OCI-LY7 (cell line): ENCODE measurements at places on chromosomes 5 and 9.

DNA sequence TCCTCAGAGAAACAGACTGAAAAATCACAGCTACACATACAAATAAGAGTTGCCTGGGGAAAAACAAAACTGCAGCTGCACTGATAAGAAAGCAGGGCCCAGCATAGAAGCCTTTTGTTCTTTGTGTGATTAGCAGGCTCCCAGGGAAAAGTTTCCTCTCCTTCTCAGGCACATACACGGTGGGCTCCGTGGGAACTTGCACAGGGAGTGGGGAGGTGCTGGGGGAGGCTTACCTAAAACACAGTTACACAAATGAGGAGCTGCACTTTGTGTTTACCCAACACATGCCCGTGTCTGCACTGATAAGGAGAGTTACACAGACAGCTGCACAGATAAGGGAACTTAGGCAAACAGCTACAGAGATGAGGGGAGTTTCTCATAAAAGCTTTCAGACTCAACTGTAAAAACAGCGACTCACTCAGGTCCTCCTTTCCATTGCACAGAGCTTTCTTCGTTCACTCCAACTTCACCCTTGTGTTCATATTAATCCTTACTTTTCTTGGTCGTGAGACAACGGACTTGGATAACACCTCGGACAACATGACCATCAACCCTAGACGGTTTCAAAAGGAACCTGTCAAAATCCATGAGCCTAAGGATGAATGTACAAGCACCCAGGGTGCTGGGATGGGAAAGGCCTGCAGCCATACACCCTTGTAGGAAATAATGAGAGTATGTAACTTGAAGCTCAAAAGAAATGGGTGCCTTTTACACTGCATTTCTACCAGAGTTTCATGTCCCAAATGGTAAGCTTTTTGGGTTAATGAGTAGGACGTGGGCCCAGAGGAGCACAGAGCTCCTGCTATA, 50.8 kb downstream of the SERINC5 start:
- peak; percentile 45 for DNase-seq

GRCh38 chr5:163362840-163363371, 74.5 kb upstream of the CCNG1 start:
- no peak for DNase-seq

DNA sequence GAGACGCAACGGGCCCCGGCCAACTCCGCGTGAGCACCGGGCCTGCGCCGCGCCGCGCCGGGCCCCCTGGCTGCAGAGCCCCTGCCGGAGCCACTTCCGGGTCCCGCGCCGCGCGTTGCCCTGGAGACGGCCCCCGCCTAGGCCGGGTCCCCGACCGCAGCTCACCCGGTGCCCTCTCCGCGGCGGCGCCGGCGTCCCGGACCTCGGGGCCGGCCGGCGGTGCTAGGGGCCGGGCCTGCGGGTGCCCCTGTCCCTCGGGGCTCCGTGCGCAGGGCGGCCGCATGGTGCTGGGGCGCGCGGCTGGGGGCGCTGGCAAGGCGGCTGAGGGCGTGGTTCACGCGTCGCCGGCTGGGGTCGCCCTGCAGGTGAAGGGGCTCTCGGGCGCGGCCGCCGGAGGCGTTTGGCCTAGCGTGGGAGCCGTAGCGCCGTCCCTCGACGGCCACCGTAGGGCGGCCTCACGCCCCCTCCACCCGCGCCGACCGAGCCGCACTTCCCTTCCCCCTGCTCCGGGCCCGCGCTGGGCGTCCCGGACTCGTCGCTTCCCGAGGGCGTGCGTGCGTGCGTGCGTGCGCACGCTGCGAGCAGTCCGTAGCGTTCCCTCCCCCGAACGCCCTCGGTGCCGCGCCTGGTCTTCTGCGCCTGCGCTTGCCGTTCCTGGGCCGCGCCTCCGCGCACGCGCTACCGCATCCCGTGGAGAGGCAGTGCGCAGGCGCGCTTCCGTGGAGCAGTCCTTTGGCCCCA, at the start of gene TMEM250:
Gene TMEM250, minus strand, starts transcription at position 556 of the 741 bp plus-strand sequence. CDS start 1,975 bp downstream, outside the sequence.
- peak; percentile 97 for DNase-seq

DNA sequence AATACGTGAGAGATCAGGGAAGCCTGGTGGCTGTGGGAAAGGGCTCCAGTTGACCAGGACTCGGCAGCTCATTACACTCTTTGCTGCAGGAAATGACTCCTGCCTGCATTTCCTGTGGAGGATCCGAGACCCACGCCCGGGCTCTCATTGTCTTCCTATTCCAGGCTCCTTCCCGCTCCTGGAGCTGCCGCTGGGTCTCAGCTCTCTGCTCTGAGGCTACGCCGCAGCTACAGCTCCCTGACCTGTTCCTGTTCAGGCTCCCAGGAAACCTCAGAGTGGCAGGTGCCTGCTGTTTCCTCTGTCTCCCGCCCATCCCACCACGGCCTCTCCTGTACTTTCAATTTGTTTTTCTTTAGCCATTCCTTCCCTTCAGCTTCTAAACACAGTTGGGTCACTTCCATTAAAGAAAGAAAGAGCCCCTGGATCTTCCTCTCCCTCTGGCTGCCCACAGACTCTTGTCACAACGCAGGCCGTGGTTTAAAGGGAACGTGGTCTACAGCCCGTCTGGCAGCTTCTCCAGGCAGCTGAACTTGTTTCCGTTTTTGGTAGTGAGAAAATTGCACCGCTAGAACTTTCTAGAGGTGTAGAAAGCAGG, 71.5 kb downstream of the IL6ST start:
- DNase-seq: no peak

- no peak for DNase-seq
Measured at GRCh38 chr5:485946-486491, 38.2 kb downstream of the SLC9A3 start.

- no peak for DNase-seq
Measured at GRCh38 chr9:14710804-14711203, 11.7 kb downstream of the CER1 start.

DNA sequence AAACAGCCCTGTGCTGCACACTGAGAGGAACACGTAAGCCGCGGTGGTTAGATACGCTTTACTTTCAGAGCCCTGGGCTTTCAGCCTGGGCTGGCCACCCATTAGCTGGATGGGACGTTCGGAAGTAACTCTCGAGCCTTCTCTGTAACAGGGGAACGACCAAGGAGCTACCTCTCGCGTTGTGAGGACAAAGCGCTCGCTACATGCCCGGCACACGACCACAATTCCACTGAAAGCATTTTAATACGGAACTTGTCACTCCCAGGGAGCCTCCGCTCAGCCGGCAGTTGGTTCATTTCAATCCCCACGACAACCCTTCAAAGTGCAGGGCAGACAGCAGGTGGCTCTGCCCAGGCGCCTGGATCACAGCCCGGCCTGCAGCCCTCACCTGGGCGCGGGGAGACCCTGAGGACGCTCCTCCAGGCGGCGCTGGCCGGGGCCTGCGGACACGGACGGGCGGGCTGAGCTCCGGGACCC, 368 bp downstream of the SURF1 start:
- DNase-seq: peak; percentile 62

DNA sequence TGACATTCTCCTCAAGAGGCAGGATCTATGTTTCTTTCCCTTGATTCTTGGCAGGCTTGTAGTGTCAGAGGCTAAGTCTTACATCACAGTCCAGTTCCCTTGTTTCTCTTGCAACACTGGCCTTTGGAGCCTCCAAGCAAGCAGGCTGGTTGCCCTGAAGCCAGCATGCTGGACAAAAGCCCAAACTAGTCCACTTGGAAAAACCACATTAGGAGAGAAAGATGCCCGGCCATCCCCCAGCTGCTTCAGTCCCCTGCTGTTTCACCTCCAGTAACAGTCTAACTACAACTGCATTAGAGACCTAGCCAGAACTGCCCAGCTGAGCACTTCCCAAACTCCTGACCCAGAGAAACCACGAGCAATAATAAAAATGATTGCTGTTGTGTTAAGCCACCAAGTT, 87.6 kb downstream of the ADAMTS6 start:
- DNase-seq: no peak

GRCh38 chr5:122101636-122102285, 23.7 kb upstream of the LOX start:
- DNase-seq: peak; percentile 48

DNA sequence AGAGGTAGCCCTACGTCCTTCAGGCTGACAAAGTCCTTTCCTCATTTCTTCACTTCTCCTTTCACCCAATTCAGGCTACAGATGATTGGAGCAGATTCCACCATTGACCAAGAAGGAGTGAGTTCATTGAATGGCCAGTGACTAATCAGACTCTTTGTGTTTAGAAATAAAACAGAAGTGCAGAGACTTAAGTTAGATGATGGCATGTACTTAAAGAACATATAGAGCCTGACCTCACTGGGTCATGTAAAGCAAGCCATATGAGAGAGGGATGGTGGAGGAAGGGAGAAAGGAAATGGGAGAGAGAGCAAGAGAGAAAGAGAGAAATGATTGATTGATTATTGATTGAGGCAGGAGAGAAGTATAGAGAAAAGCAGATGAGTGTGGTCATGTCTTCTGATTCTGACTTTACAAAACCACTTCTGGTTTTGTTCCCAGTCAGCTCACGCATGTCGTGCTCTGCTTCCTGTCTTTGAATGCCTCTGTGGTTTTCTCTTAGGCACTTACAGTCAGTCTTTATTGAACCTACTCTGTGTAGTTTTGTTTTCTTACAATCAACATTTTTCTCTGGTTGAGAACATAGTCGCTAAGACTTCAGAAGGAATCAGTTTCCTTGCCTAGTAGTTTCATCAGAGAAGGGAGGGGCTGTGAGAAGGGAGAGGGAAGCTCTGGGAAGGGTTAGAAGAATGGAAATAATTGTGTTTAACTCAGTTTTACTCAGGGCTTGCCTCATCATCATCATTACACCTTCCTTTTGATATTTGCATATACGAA, 149.2 kb upstream of the KLF9 start:
- no peak for DNase-seq

DNA sequence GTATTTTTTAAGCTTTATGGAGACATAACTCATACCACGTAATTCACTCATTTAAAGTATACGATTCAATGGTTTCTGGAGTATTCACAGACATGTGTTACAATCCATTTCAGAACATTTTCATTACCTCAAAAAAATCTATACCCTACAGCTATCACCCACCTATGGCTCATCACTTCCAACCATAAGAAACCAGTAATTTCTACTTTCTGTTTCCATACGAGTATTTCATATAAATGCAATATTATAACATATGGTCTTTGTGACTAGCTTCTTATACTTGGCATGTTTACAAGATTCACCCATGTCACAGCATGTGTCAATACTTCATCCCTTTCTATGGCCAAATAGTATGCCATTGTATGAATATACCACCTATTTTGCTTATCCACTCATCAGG, 18.8 kb downstream of the UBQLN1 start:
- no peak for DNase-seq

DNA sequence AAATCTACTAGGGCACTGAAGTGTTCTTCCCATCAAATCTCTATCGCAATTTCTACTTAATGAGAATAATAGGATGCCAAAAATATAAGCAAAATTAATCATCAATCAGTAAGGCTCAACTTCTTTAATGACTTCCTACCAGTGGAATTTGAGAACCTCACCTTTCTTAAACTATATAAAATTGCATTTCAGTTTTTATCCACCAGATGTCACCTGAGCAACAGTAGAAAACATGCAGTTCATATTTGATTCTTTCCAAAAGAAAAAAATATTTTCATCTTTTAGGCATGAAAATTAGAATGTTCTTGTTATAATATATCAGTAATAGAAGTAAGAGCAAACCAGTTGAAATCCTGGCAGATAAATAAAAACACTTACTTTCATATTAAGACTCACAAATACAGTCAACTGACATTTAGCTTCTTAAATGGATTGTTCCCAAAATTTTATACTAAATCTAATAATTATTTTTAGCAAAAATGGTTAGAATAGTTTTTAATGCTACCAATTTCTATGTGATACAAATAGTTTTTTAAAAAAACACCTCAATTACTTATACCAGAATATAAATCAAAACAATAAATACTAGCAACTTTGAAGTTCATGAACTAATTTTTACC, 13.4 kb upstream of the CCDC112 start:
- DNase-seq: peak; percentile 50

DNA sequence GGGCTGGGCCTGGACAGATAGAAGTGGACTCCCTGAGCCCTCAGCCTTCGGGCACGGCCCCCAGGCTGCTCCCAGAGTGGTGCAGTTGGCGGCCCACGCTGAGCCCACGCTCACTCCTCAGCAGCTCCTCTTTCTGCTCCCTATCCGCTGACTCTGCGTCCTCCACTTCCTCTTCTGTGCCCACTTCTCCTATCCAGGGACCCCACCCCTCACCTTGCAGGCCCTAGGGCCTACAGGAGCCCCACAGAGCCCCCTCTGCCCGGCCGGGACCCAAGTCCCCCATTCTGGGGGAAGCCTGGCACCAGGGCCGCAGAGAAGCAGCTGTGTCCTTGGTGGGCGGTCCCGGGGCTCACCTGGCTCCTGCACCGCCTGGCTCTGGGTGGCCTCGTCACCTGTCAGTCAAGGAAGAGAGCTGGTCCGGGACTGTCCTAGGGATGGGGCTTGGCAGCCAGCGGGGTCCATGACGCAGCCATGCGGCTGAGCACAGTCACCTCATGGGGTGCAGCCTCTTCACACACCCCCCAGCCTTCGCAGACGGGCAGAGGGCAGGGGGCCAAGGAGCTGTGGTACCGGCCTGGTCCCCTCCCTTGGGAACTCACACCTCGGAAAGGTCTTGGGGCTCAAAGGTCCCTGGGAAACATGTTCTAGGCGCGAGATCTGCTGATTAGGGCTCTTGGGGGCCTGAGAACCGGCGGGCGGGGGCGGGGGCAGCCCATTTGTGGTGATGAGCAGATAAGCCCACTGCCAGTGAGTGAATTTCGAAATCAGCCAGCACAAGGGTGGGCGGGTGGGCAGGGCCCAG, 5.4 kb upstream of the NRARP start:
- no peak for DNase-seq

DNA sequence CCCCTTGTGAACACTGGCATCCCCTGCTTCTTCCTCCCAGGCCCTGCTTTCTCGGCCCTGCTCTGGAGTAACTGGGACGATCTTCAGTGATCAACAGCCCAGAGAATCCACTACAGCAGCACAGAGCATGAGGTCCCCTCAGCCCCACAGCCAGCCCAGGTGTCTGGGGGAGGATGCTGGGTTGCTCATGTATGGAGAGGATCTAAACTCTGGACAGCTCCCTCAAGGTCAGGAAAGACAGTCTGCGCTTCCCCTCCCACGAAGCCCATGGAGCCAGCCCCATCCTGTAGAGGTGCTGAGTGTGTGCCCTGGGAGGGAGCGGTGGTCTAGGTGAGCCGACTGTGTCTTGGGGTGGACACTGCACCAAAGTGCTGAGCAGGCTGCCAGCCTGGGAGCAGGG, 190.2 kb downstream of the GABBR2 start:
- DNase-seq: no peak

DNA sequence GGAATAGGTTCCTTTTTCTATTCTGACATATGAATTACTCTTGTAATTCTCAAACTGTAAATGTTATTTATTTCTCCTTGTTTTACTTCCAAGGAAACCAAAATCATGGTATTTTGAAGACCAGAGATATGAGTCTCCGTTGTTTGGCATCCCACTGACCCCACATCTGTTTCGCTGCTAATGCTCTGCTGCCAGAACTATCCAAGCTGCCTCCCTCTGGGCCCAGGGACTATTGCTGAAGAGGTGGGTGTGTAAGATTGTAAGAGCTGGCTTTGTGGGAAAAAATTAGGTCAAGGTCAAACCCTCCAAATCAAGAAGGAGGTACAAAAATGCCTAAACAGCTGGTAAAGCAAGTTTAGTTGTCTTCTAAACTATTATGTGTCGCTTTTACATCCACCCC, 129.4 kb upstream of the MYO10 start:
- DNase-seq: no peak
